Cortex of kidney (tissue), 1 donor: ENCODE measurements at places on chromosomes 2 and 18.

DNA sequence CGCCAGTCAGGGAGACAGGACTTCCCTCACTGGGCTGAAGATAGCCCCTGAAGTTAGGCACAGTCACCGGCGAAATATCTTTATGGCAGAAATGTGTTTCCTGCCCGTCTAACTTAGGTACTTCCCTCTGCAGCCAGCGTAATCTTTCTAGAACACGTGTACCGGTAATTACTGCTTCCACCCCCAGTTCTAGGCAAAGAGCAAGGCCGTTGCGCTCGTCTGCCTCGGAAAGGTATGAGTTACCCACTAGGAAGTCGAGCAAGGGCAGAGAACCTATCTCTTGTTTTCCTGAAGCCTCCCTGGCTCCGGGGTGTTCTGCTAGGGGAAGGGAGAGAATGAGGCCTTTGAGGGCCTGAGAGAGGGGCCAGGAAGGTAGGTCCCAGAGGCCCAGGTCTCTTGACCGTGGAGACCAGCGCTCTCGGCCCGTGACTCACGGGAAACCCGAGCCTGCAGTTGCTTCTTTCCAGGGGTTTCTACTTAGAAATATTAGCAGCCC lies 70.0 kb downstream of the TWSG1 start:
- DNase-seq, result no peak

DNA sequence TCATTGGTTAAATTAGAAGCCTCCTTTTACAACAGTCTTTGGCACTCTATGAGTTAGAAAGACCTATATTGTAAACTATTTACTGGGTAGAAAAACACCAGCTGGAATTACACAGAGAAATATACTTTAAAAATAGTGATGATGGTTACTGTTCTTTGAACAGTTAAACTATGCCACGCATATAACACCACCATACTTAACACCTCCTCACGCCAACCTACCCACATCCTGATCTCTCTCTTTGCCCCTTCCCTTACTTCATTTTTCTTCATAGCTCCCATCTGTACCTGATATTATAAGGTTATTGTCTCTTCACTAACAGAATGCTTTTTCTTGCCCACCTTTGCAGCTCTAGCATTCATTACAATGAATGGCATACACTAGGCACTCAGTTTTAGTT lies 173.8 kb downstream of the DPP4 start:
- no peak for DNase-seq

GRCh38 chr2:68418855-68419254 lies 48.2 kb downstream of the FBXO48 start:
- DNase-seq, result no peak

DNA sequence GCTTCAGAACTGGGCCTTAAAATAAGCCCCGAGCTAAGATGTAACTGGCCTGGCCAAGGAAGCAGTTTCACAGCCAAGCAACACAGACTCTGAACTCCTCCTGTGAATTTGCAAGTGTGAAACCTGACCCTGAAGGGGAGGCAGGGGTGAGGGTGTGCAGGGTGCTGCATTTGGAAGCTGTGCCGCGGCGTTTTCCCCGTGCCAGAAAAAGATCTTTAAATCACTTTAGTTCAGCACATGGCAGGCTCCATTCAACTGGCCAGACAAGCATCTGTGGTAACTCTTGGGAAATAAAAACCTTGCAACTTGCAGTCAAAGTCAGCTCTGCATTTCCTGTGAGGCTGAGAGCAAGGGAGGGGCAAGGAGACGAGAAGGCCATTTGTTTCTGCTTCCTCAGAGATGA lies 209.3 kb upstream of the SOX11 start:
- no peak for DNase-seq

GRCh38 chr2:216838151-216838550 lies 21.7 kb downstream of the TNP1 start:
- no peak for DNase-seq

GRCh38 chr2:40118622-40119021 lies 333.3 kb downstream of the SLC8A1 start:
- no peak for DNase-seq

- no peak for DNase-seq
Observed at GRCh38 chr18:31538837-31539236, 40.9 kb downstream of the DSG2 start.

GRCh38 chr18:21486905-21487437 lies 113.5 kb downstream of the ESCO1 start:
- DNase-seq, result no peak

GRCh38 chr2:231228974-231229529 lies 30.6 kb downstream of the ARMC9 start:
- no peak for DNase-seq

- no peak for DNase-seq
Observed at GRCh38 chr18:76145521-76146376, 349.3 kb downstream of the ZNF516 start.

DNA sequence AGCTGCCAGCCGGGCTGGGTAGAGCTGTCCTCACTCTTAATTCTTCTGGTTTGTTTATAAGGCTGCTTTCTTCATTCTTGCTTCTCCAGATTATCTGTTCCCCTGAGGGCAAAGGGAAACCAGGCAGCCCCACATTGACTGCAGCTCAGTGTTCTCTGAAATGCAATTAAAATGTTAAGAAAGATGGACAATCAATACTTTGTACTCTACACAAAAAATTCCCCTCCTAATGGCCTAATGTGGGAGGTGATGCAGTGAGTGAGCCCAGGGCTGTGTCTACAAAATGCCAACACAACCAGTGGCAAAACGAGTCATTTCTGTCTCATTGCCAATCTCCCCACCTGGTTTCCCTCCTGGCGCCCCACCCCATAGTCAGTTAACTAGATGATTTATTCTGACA lies 541.7 kb upstream of the RAB6C start:
- no peak for DNase-seq

DNA sequence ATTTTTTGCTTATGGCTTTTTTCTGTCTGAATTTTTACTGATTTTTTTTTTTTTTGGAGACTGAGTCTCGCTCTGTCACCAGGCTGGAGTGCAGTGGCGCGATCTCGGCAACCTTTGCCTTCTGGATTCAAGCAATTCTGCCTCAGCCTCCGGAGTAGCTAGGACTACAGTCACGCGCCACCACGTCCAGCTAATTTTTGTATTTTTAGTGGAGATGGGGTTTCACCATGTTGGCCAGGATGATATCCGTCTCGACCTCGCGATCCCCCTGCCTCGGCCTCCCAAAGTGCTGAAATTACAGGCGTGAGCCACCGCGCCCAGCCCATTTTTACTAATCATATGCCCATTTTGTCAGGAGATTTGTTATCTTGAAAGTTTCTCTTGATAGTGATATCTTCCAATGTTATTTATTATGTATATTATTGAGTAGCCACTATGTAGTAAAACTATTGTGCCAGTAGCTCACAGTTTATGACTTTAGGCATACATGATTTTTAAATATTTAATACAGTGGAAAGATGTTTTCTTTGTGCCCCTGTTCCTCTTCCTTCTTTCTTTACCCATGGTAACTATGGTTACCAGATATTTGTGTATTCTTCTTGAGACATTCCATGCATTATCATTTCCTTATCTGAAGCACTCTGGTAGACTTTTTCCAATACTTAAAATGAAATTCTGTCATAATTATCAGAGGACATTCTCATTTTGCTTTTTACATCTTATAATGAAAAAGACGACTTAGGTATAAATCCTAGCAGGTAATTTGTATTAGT lies 2.1 kb downstream of the HAT1 start:
- no peak for DNase-seq

DNA sequence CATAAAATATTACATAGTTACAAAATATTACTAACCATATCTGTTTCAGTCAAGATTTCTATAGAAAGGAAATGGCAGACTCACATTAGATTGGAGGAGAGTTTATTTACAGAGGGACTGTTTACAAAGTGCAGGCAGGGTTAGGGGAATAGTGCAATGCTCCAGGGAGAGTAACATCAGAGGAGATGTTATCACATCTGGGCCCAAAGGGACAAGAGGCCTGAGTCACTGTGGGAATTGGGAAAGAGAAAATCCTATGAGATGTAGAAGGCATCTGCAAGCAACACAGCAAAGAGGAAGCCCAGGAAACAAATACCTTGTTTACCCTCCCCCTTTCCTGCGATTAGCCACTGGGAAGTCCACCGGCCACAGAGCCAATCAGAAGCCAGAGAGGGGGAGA lies 227.3 kb upstream of the TANK start:
- DNase-seq, result no peak

GRCh38 chr2:193011870-193012269 lies 817.1 kb upstream of the TMEFF2 start:
- DNase-seq, result no peak

- no peak for DNase-seq
Observed at GRCh38 chr18:24055009-24055804, 40.7 kb downstream of the TTC39C start.

DNA sequence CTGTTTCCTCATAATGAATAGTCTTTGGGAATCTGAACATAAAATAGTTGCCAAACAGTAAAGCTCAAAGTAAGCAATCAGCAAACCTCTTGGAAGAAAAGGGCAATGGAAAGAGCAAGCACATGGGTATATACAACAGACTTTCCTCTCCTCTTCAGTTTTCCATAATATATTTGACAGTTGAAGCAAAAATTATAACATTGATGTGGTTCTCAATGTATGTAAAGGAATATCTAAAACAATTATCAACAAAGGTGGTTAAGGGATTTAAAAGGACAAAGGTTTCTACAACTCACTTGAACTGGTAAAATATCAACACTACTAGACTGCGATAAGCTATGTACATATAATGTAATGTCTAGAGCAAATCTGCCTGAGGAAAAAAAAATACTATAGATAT lies 168.6 kb upstream of the SMAD7 start:
- no peak for DNase-seq

DNA sequence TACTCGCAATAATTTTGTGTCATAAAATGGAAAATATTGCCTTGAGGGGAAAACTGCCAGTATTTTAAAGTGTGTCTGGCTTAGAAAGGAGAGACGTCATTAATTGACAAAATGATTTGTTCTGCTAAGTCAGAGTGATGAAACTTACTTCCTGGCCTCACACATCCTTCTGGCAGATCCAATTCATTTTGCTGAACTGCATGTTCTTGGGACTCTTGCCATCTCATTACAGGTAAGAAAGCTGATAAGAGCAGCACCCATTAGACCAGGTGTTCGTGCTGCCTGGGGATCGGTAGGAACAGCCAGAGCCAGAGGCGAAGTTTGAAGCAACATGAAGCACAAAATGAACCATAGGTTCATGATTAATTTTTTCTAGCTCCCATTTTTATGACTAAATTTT lies 38.0 kb downstream of the KCNE4 start:
- DNase-seq, result no peak

GRCh38 chr2:75547345-75548035 lies 13.2 kb downstream of the EVA1A start:
- no peak for DNase-seq

GRCh38 chr2:215619022-215619958 lies 183.4 kb upstream of the FN1 start:
- DNase-seq, result no peak

GRCh38 chr18:78818961-78819360 lies 160.7 kb upstream of the SALL3 start:
- no peak for DNase-seq

DNA sequence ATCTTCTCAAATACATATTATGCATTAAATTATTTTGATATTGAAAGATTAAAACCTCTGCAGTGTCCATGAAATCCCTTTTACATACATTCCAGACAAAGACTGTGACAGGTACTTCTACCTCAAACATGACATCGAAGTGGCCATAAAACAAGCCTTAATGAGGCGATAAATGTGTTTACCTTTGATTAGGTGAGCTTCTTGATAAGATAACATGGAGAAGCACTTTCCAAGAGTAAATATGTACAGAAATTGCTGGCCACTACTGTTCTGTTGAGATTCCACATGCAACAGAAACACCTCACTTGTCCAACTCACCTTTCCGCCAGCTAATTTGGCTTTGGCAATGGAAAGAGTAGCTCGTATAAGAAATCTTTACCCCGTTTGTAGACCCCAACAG lies 55.2 kb downstream of the ZEB2 start:
- DNase-seq, result no peak

DNA sequence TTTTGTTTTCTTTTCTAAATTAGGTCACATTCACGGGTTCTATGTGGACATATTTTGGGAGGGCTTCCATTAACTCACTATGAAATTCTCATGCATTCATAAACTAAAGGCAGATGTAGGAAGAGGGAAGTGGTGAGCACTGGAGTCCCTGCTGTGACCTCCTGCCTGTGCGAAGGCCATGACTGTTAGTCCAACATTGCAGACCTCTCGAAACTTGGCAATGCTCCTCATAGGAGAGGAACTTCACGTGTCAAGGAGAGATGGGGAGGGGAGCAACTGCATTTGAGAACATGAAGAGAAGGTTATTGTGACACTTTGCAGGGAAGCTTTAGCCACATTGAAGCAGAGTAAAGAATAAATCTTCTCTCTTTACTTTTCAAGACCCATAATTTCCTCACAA lies 126.4 kb upstream of the HNMT start:
- no peak for DNase-seq

GRCh38 chr18:52715421-52715820 lies 375.4 kb downstream of the DCC start:
- DNase-seq, result no peak
